ENCODE measurements at places on chromosomes 12 and 14. TPM values are rescaled to one million over a fixed set of nuclear protein-coding genes. Genes with fewer than 3 reads are reported as not detected.

- H3K27ac ChIP-seq = no peak overlapping the region
- H3K27me3 ChIP-seq = no peaks in the 10 kb centered on the region
- peaks cover 34% of the 10 kb centered on the region for H3K4me1 ChIP-seq
- no peaks in the 10 kb centered on the region for H3K36me3 ChIP-seq
Observed at GRCh38 chr12:116055895-116056607, 221.4 kb downstream of the MED13L start.

DNA sequence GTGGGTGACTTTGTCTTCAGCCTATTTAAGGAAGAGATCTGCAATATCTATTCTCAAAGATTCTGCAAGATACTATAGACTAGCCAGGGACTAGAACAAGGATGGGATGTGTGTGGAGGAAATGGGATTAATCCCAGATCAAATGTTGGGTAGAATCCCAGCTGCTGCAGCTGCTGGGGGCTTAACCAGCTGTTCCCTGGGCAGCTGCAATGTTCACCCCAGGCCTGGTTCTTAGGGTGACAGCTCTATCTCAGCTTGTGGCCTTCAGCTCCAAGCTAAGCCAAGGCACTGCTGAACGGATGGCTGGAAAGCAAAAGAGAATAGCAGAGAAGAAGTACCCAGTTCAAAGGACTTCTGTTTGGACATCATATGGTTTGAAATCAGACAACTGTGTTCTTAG, 10.0 kb upstream of the RHEBL1 start:
- H3K27me3 ChIP-seq = peaks cover 3% of the 10 kb centered on the region
- no peak overlapping the region for H3K27ac ChIP-seq
- no peak for DNase-seq

DNA sequence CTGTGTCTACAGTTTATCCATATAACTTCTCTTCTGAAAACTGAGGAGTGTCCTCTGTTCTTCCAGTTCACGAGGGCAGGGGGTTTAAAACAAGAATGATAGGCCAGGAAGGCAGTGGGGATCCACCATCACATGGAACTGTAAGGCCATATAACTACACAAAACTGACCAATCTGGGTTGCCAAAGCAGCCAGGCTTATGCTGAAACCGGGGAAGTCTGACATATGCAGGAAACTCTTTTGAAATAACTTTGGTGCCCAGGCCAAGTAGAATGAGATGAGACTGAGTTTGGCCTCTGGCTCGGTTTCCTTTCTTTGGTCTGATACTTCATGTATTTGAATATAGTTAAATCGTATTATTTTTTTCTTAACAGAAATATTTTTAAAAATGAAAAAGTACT, 18.0 kb upstream of the ATF1 start:
- no peak overlapping the region for H3K27ac ChIP-seq
- H3K36me3 ChIP-seq = peaks cover 37% of the 10 kb centered on the region
- H3K4me1 ChIP-seq = no peaks in the 10 kb centered on the region
- DNase-seq = no peak

GRCh38 chr12:92634730-92635129, 68.1 kb upstream of the PLEKHG7 start:
- H3K27me3 ChIP-seq = no peaks in the 10 kb centered on the region
- no peak overlapping the region for H3K4me3 ChIP-seq
- no peaks in the 10 kb centered on the region for H3K36me3 ChIP-seq
- H3K27ac ChIP-seq = no peak overlapping the region

GRCh38 chr12:45458854-45459807, 243.2 kb downstream of the ANO6 start:
- no peak overlapping the region for H3K4me3 ChIP-seq
- no peaks in the 10 kb centered on the region for H3K36me3 ChIP-seq
- DNase-seq = no peak
- no peaks in the 10 kb centered on the region for H3K4me1 ChIP-seq
- H3K27ac ChIP-seq = no peak overlapping the region

DNA sequence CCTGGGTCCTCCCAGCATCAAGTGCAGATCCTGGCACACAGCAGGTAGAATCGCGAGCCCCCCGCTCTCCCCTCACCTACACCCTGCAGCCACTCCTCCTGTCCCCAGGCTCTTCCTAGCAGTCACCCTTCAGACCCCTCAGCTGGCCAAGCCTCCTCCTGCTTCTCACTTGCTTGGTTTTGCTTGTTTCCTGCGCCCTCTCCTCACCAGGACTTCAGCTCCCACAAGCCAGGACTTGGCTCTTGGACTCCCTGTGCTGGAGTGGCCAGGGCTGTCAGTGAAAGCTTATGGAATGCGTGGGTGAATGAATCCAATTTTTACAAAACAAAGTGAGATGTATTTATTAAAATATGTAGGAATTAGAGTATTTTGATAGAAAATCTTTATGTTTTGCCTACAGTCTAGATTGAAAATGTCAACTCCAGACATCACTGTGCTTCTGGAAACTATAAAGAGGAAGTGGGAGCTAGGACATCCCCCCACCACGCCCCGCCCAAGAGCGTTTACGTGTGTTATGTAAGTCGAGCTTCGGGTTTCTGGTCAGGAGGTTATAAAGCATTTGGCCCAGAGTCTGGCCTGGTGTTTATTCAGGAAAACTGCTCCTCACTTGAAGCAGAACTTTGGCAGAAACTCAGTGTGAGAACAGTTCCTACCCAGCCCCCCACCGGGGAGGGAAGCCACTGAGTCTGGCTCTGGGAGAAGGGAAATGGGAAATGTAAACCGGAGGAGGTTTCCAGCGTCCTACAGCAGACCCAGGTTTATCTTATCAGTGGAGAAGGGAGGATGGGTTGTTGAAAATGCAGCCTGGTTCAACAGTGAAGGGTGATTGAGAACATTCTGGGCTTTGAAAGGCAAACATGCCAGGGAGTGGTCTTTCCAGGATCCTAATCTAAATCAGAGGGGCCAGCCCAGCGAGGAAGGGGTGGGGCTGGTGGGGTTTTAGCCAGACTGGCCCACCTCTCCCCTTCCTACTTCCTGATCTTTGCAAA, 8.8 kb downstream of the ALDH2 start:
- H3K4me1 ChIP-seq = peaks cover 3% of the 10 kb centered on the region
- H3K4me3 ChIP-seq = no peak overlapping the region
- no peak overlapping the region for H3K27ac ChIP-seq
- no peak for DNase-seq
- no peaks in the 10 kb centered on the region for H3K36me3 ChIP-seq

DNA sequence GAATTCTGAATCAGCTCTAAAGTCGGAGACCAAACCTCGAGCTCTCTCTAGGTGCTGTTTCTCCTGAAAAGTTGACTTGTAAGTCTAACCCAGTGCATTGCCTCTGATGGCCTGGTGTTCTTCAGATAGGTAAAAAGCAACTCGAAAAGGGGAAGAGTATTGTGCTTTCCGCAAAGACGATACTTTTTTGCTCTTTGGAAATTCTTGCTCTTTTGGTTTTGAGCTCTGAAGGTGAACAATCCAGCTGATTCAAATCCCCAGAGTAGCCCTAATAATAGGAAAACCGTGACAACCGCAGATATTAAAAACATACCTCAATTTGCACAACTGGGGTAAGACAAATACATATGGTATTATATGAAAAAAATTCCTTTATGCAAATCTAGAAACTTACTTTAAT, 447.4 kb downstream of the RAD51B start:
- H3K36me3 ChIP-seq = no peaks in the 10 kb centered on the region
- no peak for DNase-seq
- no peaks in the 10 kb centered on the region for H3K27me3 ChIP-seq
- H3K4me3 ChIP-seq = no peak overlapping the region

DNA sequence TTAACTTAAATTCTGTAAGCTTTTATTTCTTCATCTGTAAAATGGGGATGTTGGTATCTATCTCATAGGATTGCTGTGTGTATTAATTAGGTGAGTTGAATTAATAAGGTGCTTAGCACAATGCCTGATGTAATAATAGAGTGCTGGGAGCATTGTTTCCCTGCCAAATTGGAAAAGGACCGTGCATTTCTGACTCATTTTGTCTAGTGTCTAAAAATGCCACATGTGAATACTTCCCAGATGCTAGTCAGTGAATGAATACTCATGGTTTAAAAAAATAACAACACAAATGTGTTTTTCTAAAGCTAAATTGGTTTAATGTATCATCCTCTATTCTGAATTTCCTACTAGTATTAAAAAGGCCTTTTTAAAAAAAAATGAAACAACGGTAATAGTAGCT, 45.4 kb upstream of the NEDD1 start:
- H3K4me1 ChIP-seq = no peaks in the 10 kb centered on the region
- DNase-seq = no peak
- no peak overlapping the region for H3K4me3 ChIP-seq
- H3K27me3 ChIP-seq = peaks cover 21% of the 10 kb centered on the region
- no peak overlapping the region for H3K27ac ChIP-seq
- H3K36me3 ChIP-seq = no peaks in the 10 kb centered on the region

DNA sequence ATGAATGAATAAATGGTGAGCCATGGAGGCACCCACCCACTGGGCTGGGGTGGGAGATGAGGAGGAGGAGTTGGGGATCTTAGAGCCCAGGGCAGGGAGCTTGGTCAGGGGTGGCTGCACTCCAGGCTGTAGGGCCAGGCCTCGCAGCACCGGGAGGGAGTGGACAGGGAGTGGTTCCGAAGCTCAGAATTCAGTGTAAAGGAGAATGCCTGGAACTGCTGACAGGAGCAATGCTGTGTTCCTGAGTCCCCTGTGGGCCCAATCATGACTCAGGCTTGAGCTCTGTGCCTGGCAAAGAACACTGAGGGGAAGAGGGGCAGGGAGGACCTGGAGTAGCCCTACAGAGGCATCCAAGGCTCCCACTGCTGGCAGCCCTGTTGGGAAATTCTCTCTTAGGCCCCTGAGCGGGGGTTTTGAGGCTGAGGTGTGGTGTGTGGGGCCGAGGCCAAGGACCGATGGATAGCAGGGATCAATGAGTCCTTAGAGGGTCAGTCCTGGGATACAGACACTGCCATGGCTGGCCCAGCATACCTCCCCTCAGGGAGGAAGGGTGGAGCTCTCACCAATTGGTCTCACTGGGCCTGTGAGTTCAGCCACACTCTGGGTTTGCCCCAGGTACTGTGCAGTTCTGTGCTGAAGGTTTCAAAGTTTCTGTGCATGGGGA, 9.5 kb upstream of the RABGGTA start:
- no peak overlapping the region for H3K4me3 ChIP-seq
- peaks cover 6% of the 10 kb centered on the region for H3K27me3 ChIP-seq
- H3K4me1 ChIP-seq = peaks cover 22% of the 10 kb centered on the region
- H3K27ac ChIP-seq = no peak overlapping the region
- DNase-seq = no peak
- H3K36me3 ChIP-seq = no peaks in the 10 kb centered on the region

DNA sequence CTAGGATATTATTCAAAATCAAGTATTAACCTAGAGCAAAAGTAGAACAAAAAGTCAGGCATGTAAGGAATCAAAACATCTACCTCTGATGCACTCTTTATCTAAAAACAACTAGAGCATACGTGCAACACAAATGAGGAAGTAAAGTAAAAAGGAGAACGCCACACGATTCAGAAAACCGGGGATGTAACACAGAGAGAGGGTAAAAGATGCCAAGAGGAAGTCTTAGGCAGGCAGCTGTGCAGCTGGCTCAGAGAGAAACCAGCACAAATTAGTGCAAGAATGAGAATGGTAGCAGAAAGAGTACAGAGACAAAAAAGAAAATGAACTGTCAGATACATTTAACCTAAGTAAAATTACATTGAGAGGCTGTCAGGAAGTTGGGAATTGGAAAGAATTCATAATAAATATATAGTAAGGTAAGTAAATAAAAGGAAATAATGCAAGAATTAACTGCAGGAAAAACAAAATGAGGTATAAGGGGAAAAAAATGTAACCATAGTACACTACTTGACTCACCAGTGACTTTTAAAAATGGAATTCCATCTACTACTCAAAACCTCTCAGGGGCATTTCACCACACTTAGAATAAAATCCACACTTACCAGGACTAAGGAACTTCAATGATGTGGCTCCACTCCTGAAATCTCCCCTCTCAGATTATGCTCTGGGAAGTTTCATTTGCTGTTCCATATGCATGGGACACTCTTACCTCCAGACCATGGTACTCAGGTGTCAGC, 17.1 kb downstream of the BCAT1 start:
- peaks cover 3% of the 10 kb centered on the region for H3K4me1 ChIP-seq
- H3K36me3 ChIP-seq = no peaks in the 10 kb centered on the region
- H3K27me3 ChIP-seq = peaks cover 13% of the 10 kb centered on the region
- H3K4me3 ChIP-seq = no peak overlapping the region

Gene OR11H12
- total RNA-seq = not detected

Gene TMEM119
- 0.80 TPM for total RNA-seq

Gene LRP1-AS
- total RNA-seq = not detected

All from activated CD4-positive, alpha-beta memory T cell treated with anti-CD3 and anti-CD28 coated beads, Interleukin-2, amount 10 ng/mL, durations not matched to agents 7 days and 5 days (primary cell).